ELR (cell line): ENCODE measurements at places on chromosomes 3 and 15.

DNA sequence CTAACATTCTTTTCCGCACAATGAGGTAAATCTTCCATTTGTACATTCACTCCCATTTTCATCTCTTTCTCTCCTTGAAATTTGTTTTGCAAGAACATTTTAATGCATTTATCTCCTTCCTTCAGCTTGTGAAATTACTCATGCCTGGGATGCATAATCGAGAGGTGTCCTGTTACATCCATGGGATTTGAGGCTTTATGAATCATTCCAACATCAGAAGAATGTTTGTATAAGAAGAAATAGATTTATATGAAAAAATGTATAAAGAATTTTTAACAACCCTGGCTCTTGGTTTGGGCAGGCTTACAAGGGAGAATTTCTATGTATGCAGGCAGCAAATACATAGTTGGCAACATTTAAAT is 93.2 kb upstream of the MBNL1 start:
- DNase-seq = peak; percentile 93

DNA sequence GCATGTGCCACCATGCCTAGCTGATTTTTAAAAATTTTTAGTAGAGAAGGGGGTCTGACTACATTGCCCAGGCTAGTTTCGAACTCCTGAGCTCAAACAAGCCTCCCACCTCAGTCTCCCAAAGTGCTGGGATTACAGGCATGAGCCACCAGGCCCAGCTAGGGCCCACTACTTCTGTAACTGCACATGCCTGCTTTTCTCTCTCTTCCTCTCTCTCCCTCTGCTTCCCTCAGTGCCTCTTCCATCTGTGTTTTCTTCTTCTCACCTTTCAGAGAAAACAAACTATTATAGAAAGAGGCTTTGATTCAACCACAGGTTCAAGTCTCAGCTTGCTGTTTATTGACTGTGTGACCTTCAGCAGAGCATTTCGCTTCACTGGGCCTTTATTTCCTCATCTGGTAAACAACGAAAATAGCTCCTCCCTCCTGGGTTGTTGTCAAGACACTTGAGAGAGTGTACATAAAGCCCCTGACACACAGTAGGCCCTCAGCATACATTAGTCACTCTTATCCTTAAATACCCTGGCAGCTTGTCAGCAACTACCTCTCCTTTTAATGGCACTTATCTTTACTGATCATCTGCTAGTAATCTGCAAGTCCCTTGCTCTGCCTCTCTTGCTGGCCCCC is 10.2 kb downstream of the TADA3 start:
- DNase-seq = no peak

GRCh38 chr3:124772081-124772831 is 42.0 kb downstream of the UMPS start:
- DNase-seq = no peak

DNA sequence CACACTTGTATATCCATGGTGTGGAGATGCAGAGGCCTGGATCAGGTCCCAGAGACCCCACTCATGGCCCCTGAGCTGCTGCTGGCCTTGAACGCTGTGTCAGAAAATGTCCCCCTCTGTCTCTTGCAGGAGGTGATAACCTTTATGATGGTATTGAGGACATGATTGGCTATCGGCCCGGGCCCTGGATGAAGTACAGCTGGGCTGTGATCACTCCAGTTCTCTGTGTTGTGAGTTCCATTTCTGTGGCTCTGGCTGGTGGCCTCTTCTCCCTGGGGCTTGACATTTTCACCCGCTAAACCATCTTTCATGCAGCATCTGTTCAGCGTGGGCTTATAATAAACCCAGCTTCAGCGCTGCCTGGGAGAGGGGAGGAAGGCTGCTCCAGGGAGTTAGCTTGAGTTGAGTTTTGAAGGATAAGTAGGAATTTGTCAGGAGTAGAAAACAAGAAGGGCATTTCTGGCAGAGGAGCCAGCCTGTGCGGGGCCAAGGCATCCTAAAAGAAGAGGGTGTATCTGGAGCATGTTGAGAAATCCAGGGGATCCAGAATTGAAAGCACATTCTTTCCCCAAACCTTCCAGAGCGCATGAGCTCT is 61.1 kb downstream of the GRIP2 start:
- DNase-seq = no peak

DNA sequence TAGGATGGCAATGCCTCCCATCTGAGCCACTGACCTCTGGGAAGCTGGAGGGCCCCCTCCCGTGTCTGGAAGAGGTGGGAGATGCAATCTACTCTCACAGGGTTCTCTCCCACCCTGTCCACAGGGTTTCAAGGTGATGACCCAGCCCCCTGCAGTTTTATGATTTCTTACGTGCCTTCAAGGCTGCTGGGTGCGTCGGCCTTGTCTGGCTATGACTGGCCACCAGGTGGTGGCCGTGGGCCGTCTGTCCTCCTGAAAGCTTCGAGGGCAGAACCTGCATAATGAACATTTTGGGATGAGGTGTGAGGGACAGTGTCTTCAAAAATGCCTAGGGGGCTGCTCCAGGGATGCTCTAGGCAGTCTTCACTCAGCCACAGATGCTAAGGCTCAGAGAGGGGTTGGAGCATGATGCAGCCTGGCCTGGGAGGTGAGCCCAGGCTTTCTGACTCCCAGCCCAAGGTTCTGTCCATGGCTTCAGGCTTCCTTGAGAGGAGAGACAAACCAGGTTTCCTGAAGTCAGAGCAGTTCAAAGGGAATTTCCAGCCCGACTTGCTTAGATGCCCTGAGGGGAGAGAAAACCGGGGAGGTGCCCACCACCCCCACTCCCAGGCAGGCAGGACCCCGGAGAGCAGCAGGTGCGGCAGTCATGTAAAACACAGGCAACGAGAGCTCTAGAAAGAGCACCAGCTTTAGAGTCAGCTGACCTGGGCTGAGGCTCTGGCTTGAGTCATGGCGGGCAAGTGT is 18.7 kb downstream of the ISG20 start:
- DNase-seq = peak; percentile 62

- no peak for DNase-seq
Measured at GRCh38 chr3:146195030-146195429, 34.0 kb upstream of the PLOD2 start.

DNA sequence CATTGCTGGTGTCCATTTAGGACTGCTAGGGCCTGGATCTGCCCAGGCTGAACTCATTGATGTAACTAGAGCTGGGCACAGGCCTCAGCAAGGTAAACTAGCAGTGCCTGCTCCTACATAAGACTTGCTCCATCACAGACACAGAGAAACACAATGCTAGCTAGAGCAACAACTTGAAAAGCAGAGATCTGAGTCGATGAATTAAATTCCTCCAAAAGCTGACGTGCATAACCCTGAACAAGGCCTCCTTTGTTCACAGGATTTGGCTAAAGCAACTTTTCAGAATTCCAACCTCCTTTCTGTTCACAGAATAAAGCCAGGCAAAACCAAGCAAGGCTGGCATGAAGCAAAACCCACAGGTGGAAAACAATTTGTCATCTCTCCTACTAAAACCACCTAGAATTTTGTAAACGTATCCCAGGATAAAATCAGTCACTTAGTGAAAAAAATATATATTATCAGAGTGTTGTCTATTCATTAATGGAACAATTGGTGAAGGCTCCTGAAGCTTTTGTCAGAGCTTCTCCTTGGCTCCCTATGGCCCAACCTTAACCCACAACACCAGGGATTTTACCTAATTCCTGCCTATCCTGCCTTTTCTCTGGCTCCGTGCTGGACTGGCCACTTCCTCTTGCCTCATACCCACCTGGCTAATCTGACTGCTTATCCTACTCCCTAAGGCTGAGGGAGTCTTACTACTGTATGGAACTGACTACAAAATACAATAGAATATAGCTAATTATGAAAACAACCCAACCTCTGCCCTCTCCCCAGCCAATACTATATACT is 39.9 kb downstream of the PLCH1 start:
- no peak for DNase-seq

- no peak for DNase-seq
Measured at GRCh38 chr15:35383506-35383905, 162.5 kb downstream of the DPH6 start.

DNA sequence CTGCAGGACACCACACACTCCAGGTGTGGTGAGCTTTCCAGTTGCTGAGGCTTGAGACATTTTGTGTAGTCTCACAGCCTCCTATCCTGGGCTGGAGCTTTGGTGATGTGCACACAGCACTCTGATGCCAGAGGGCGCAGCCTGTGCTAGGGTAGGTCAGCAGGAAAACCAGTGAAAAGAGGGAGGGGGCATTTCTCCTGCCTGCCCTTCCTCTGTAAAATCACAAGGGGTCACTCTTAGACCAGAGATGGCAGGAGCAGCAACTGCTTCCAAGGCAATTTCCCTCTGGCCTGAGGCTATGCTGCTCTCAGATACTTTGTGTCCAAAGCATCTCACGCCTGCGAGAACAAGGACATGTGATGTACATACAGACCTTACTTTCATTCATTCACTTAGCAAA is 16.5 kb upstream of the MUSTN1 start:
- peak; percentile 64 for DNase-seq

DNA sequence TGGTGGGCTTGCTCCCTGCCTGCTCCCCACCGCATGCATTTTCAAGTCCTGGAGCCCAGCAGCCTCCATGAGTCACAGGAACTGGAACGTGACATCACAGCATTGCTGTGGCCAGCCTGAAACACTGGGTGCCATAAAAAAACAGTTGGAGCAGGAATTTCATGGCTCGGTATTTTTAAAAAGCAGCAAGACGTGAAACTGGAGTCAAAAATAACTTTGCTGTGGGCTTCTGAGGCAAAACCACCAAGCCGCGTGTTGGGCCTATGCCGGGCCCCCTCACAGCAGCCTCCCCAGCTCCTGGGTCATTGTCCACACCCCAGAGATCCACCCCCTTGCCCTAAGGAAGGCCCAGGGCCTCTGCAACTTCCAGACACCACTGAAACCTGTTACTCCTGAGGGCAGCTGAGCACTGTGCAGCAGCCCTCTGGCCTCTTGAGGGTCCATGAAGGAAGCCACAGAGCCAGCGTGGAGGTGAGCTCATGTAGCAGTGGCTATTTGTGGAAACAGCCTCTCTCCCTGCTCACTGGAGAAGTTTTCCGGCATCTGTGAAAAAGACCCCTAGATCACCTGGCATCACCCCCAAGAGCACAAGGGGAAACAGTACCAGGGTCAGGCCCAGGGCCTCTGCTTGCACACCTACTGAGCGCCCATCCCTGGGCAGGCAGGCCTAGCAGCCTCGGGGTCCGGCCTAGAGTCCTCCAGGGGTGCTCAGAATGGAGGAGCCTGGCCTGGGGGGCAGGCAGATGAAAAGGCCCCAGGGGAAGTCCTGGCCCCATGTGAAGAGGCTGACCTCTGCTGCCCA is 34.0 kb upstream of the DUSP7 start:
- peak; percentile 89 for DNase-seq

DNA sequence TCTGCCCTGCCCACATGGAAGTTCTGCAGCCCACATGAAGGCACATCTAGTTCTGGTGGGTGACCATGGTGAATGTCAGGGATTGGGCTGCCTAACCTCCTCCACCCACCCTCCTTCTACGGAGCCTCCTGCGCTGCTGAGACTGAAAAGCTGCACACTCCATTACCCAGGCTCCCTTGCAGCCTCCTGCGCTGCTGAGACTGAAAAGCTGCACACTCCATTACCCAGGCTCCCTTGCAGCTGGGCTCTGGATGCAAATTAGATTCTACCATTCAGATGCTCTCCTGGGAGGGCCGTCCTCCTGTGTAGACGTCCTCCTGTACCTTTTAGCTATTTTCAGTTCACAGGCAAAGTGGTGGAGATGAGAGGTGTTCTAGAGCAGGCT is 32.1 kb downstream of the POMGNT2 start:
- DNase-seq = no peak

- DNase-seq = peak; percentile 47
Measured at GRCh38 chr15:43215961-43216360, 4.9 kb downstream of the EPB42 start.

DNA sequence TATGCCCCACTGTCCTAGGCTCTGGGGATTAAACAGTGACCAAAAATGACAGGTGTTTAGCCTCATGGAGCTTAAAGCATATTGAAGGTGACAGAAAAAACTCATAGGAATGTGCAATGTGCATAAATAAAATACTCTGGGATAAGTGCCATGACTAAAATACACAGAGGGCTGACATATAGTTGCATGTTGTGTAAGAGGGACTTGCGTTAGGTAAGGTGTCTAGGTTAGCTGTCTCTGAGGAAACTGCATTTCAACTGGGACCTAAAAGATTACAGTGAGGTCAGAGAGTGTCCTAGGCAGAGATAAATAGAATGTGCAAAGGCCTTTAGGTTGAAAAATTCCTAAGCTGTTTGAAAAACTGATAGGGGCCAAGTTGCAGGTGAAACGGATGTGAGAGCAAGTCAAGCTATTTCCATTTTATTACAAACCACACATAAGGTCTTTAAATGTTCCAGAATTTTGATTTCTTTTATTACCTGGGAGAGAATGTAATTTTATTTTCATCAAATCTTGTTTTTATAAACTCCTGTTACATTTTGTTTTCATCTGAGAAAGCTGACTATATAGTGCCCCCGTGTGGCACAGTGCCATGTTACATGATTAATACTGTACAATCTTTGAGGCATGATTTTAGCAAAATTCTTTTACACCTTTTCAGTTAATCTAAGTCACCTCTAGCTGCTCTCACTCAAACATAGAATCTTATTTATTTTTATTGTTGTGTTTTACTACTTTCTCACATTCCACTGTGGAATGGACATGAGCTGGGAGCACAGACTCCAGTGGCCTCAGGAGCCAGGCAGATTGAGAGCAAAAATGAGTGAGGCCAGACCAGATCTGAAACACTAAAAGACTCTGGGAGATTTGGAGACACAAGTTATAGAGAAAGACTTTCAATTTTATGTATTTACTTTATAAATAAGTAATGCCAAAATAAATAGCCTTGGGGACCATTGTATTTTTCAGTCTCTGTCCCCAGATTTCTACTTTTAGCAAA is 259.6 kb upstream of the ZNF717 start:
- DNase-seq = peak; percentile 68

- DNase-seq = no peak
Measured at GRCh38 chr3:59788801-59789200, 739.0 kb upstream of the CFAP20DC start.

DNA sequence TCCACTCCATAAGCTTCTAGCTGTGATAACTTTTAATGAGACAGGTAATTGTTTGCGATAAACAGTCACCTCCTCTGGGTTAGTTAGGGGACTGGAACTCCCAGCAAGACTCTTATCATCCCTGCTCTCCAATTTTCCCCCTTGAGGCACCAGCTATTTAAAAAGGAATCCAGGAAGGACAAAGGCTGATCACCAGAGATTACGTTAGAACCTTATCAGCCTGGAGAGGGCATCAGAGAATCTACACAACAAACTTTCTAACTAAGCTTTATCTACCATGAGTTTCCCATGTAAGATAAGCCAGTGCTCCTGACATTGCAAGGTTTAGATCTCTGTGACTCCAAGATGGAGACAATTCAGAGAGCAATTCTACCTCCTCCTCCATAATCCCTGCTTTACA is 31.3 kb downstream of the GPR176 start:
- DNase-seq = peak; percentile 35

DNA sequence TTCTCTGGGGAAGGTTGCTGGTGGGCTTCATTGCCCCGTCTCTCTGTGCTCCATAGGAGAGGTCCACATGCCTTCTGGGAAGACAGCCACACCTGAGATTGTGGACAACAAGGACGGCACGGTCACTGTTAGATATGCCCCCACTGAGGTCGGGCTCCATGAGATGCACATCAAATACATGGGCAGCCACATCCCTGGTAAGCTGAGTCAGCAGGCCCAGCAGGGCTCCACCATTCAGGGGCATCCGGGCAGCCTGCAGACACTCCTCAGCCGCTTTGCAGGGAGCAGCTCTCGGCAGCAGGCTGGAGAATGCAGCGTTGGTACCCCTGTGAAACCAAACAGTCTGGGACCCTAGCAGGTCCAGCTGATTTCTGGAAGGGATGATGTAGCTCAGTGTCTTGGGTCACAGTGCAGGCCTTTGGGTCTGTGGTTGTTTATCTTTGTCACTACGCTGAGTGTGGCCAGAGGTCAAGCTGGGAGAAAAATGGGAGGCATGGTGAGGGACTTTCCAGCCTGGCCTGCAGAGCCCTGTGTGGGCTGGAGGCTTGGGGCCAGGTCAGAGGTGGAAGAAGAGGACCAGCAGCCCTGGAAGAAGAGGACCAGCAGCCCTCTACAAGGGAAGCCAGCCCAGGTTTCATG is 67.2 kb downstream of the DNASE1L3 start:
- no peak for DNase-seq
